ENCODE measurements at places on chromosomes 6 and 20. TPM values are rescaled to one million over a fixed set of nuclear protein-coding genes. Genes with fewer than 3 reads are reported as not detected.

CST2 gene
- total RNA-seq = not detected

EYS gene
- total RNA-seq = not detected

DNA sequence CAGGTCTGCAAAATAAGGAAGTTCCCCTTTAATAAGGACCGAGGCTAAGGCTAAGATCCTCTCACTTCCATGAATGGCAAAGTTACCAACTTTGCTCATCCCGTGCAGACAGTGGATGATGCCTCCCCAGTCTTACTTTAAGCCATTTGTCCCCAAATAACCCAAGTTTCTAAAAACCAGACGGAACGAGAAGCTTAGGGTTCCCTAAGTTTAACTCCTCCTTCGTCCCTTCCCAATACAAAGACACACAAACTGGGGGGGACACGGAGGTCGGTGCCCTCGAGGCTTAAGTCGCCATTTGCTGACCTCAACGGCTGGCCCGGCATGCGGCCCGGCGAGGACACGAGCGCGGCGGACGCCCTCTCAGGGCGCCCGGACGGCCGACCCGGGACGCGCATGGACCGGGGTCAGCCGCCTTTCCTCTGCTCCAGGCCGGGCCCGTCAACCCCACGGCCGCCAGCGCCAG is 527 bp downstream of the FBXO30 start:
- H3K36me3 ChIP-seq = peaks cover 5% of the 10 kb centered on the region
- peak overlapping the region; percentile 64 for H3K27ac ChIP-seq
- H3K4me3 ChIP-seq = peak overlapping the region; percentile 87
- H3K4me1 ChIP-seq = peaks cover 32% of the 10 kb centered on the region

DNA sequence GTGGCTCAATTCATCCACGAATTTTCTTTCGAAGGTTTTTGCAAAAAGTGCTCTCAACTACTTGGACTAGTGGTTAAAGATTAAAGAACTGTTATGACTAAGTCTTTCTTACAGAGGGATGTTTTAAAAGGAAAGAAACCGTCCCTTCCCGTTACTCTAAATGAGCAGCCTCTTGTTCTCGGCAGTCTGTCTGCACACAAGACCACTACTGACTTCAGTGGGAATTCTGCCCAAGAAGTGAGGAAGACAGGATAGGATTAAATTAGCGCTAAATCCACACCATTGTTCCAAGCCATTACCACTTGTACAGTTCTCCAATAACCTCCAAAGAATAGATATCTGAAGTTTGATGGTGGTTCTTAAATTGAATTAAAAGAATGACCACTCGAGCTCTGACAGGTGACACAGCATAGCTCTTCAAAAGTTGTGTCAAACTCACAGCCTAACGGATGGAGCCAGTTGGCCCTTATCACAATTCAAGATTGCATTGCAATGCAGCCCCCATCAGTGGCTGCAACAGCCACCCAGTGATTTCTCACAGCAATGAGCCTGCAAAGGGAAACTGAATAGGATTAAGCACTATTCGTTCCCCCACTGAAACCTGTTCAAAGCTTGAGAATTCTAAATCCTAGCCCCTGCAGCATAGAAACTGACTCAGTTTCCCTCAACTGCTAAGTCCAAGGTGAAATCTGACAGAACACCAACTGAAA is 1.8 kb downstream of the EPB41L2 start:
- peaks cover 15% of the 10 kb centered on the region for H3K4me1 ChIP-seq
- H3K27ac ChIP-seq = no peak overlapping the region
- H3K36me3 ChIP-seq = no peaks in the 10 kb centered on the region
- peaks cover 21% of the 10 kb centered on the region for H3K27me3 ChIP-seq
- no peak for DNase-seq

DNA sequence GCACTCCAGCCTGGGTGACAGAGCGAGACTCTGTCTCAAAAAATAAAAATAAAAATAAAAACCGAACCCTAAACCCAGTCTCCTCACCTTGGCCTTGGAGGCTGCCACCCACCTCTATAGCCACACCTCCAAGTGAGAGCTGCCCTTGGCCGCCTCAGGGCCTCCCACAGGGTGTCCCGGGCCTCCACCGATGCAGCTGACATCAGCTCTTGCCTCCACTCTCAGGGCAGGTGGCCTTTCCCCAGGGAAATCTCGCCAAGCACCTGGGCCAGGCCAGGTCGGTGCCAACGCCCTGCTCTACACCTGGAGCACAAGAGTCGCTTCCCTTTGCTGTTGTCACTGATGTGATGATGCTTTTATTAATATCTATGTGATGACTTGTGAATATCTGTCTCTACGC is 8.9 kb upstream of the MYL9 start:
- H3K4me1 ChIP-seq = no peaks in the 10 kb centered on the region
- H3K4me3 ChIP-seq = no peak overlapping the region
- no peaks in the 10 kb centered on the region for H3K27me3 ChIP-seq
- H3K36me3 ChIP-seq = peaks cover 4% of the 10 kb centered on the region

DNA sequence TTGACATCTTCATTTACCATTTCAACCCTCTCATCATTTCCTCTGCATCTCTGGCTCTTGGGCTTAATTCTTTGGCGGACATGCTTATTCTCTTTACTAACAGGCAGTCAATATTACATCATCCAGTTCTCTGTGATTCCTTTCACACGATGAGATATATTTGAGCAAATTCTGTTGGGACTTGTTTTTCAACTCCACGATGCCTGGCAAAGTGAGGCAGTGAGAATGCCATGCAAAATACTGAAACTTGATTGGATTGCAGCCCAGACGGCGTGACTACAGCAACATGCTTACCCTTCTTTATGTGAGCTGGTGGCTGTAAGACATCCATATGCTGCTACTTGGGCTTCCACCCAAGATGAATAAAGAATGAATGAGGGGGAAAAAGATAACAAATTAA is 101.7 kb upstream of the SPACA1 start:
- no peak for DNase-seq
- no peak overlapping the region for H3K4me3 ChIP-seq
- peaks cover 22% of the 10 kb centered on the region for H3K27me3 ChIP-seq
- no peak overlapping the region for H3K27ac ChIP-seq

DNA sequence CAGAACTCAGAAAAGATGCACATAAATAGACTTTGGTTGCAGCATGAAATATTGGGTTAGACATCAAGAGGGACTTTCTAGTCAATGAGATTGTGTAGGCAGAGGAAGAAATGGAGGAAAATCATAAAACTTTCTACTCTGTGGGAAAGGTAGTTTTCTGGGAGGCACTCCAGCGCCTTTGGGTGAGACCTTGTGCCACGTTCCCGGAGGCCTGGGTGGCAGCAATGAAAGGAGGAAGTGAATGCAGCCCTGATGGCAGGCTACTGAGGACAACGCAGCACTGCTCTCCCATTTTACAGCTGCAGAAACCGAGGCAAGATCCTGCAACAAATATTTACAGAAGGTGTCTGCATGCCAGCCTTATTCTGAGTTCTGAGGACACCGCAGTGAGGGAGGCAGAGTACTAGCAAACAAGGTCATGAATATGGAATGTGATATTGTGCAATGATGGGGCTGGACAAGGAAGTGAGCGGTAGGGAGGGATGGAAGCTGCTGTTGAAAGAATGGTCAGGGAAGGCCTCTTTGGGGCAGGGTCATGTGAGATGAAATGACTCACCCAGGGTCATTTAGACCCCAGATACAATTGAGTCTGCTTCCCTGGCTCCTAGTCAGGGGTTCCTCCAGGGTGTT is 159.1 kb downstream of the TFAP2C start:
- H3K4me1 ChIP-seq = no peaks in the 10 kb centered on the region
- DNase-seq = no peak
- no peak overlapping the region for H3K27ac ChIP-seq
- H3K4me3 ChIP-seq = no peak overlapping the region

- no peaks in the 10 kb centered on the region for H3K27me3 ChIP-seq
- no peaks in the 10 kb centered on the region for H3K4me1 ChIP-seq
- no peak overlapping the region for H3K4me3 ChIP-seq
- no peaks in the 10 kb centered on the region for H3K36me3 ChIP-seq
- no peak for DNase-seq
- no peak overlapping the region for H3K27ac ChIP-seq
Observed at GRCh38 chr6:115976321-115976870, 84.3 kb downstream of the FRK start.

DNA sequence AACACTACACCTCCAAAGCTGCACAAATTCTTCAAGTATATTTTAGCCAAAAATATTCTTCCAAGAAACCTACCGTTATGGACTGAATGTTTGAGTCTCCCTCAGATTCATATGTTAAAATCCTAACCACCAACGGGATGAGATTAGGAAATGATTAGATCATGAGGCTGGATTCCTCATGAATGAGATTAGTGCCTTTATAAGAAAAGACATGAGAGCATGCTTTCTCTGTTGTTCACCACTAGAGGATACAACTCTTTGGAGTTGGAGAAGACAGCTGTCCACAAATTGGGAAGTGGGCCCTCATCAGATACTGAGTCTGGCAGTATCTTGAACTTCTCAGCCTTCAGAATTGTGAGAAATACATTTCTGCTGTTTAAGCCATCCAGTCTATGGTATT is 7.1 kb upstream of the SLC17A4 start:
- H3K36me3 ChIP-seq = no peaks in the 10 kb centered on the region
- peaks cover 8% of the 10 kb centered on the region for H3K27me3 ChIP-seq
- H3K4me3 ChIP-seq = no peak overlapping the region

- DNase-seq = no peak
- H3K4me3 ChIP-seq = peak overlapping the region; percentile 99
- peaks cover 73% of the 10 kb centered on the region for H3K36me3 ChIP-seq
- no peaks in the 10 kb centered on the region for H3K27me3 ChIP-seq
- peaks cover 67% of the 10 kb centered on the region for H3K4me1 ChIP-seq
Observed at GRCh38 chr20:32205843-32206759, 1.4 kb downstream of the PLAGL2 start.

- no peak for DNase-seq
- no peak overlapping the region for H3K4me3 ChIP-seq
- H3K36me3 ChIP-seq = peaks cover 10% of the 10 kb centered on the region
- no peaks in the 10 kb centered on the region for H3K27me3 ChIP-seq
- H3K27ac ChIP-seq = no peak overlapping the region
Observed at GRCh38 chr6:42086046-42087035, 36.0 kb downstream of the TAF8 start.

GRCh38 chr6:120056085-120056484 is 706.5 kb upstream of the MAN1A1 start:
- H3K27me3 ChIP-seq = no peaks in the 10 kb centered on the region
- no peaks in the 10 kb centered on the region for H3K4me1 ChIP-seq
- no peaks in the 10 kb centered on the region for H3K36me3 ChIP-seq
- H3K27ac ChIP-seq = no peak overlapping the region
- no peak overlapping the region for H3K4me3 ChIP-seq

DNA sequence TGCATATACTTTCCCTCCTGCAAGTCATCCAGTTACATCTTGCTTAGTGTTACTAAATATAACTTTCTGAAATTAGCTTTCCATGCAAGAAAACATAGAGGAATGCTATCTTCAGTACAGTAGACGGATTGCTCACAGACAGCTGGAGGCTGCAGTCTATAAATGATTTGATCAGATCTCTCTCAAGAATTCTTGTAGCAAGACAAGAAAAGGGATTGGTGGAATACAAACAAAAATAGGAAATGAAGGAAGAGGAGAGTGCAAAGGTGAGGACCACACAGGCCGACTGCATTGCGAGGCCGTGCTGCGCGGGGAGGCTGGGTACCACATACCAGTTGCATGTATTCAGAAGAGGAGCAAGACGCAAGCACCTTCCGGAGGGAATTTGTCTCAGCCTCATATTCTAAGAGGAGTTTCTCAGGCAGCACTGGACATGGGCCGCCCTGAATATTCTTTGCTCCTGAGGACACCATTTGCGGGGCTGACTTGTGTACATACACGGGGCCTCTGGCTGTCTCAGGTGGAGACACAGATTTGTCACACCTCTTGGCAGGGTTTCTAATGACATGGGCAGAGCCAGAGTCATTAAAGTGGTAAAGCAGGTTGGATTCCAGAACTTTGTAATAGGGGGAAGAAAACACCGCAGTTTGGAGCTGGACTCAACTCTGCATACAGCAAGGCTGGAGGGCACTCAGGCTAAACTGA is 22.7 kb upstream of the KIF25 start:
- H3K36me3 ChIP-seq = peaks cover under 1% of the 10 kb centered on the region
- H3K4me1 ChIP-seq = no peaks in the 10 kb centered on the region
- H3K4me3 ChIP-seq = no peak overlapping the region
- H3K27ac ChIP-seq = no peak overlapping the region
- DNase-seq = no peak

- H3K36me3 ChIP-seq = no peaks in the 10 kb centered on the region
- peaks cover 2% of the 10 kb centered on the region for H3K27me3 ChIP-seq
- H3K4me1 ChIP-seq = peaks cover 34% of the 10 kb centered on the region
- H3K27ac ChIP-seq = peak overlapping the region; percentile 69
Observed at GRCh38 chr20:5843054-5843592, 92.9 kb downstream of the SHLD1 start.

- no peak overlapping the region for H3K27ac ChIP-seq
- DNase-seq = no peak
- H3K4me1 ChIP-seq = peaks cover 4% of the 10 kb centered on the region
- H3K4me3 ChIP-seq = no peak overlapping the region
- no peaks in the 10 kb centered on the region for H3K27me3 ChIP-seq
- H3K36me3 ChIP-seq = peaks cover 36% of the 10 kb centered on the region
Observed at GRCh38 chr20:45848421-45848820, 8.8 kb downstream of the ACOT8 start.

All from activated CD4-positive, alpha-beta T cell treated with anti-CD3 and anti-CD28 coated beads, Interleukin-2, amount 10 ng/mL, durations not matched to agents 24 days and 14 days (primary cell).